Karpas-422 (cell line): ENCODE measurements at places on chromosomes 5 and 9.

DNA sequence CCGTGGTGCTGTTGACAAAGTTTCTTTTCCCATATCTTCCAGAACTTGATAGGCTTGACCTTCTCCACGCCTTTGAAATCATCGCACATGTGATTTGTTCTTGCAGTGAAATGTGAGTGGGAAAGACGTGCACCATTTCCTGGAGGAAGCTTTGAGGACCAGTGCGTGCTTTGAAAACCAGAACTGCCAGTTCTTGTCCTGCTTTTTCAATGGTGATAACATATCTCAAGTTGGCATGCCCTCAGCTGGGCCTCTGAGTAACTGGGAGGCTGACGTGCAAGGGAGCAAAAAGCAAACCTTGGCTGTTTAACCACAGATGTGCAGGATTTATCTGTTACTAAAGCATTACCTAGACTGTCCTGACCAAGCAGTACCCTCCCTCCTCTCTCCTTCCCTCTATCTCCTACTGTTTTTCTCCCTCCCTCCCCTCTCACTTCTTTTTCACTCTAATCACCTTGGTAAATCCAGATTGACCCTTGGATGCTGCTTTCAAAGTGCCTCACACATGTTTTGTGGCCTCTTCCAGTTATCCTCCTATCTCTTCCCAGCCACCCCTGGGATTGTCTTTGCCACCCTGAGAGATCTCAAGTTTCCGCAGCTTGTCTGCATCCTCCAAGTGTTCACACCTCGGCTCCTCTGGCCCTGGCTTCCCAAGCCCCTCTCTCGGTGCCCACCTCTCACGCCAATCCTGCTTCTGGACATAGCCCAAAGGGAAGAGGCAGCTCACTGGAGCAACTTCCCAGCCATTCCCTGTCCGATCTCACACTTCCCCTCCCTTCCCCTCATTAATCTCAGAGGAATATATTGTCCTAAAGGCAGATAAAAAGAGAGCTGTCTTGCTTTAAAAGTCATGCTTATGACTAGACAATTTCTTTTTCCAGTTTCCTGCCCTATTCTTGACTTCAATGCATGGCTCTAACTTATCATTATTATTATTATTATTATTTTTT is 198.3 kb downstream of the ERCC6L2 start:
- no peak for DNase-seq

- DNase-seq: no peak
Measured at GRCh38 chr5:56167519-56167918, 65.6 kb downstream of the ANKRD55 start.

DNA sequence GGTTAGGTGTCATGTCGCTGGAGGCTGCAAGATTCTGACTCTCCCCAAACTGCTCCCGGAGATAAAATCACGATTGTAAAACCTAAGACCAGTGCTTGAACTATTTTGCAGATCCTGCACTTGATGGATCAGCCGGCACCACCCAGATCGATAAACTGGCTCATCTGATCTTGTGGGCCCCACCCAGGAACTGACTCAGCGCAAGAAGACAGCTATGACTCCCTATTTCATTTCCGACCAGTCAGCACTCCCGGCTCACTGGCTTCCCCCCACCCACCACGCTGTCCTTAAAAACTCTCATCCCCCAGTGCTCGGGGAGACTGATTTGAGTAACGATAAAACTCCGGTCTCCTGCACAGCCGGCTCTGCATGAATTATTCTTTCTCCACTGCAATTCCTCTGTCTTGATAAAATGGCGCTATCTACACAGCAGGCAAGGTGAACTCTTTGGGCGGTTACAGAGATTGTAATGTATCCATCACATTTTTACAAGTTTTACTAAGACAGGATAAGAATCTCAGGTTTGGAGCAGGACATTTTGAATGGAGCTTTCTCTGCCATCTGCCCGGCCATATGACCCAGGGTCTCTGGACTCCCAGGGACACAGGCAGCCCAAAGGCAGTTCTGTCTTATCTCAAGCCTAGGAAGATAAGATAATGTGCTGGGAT is 10.6 kb upstream of the PPP1R26 start:
- DNase-seq: no peak

DNA sequence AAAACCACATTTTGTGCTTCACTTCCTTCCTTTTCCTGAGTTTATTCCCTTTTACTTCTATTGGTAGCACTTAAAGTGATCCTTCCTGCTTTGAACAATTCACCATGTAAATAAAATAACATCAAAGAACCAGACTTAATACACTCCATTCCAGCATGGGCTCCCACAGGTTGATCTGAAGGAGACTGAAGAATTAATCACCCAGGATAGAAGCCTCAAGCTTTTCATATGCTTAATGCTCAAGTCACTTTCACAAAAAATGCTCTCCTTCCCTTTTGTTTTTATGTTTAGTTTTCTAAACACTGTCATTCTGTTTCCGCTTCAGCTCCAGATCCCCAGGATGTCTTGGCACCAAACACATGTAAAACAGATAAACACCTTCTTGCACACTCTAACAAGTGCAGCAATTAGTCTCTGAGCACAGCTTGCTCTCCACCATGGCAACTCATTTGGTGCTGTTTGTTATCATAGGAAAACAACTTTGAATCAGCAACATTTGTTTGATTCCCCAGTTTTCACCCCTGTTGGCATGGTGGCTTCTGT is 37.0 kb downstream of the DMRTA1 start:
- DNase-seq: no peak
